LHCN-M2 (cell line): ENCODE measurements at places on chromosomes 11 and 22.

GRCh38 chr11:103532133-103532788, 423.0 kb downstream of the DYNC2H1 start:
- DNase-seq, result peak; percentile 79

DNA sequence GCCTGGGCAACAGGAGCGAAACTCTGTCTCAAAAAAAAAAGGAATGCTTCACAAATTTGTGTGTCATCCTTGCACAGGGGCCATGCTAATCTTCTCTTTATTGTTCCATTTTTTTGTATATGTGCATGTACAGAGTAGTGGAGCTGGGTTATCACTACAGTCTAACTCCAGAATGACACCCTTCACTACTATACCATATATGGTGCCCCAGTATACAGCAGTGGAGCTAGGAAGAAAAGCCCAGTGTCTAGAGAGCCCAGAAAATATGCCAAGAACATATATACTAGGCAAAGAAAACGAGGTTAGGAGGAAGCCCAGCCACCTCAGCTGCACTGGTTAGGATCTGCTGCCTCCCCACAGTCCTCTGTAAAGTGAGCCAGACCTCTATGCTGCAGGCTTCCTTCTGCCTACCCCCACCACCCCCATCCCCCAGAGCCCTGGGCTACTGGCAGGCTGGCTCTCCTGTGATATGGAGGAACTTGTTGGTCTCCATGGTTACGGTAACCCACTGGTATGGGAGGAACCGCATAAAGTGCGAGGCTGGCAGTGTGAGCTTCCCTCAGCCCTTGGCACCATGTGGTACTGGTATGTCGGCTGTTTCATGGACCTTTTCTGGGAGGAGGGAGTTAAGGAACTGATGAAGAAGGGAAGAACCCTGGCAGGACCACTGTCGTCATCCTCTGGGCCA, 34.3 kb downstream of the RCOR2 start:
- DNase-seq, result no peak

- DNase-seq, result no peak
Observed at GRCh38 chr11:122363296-122363695, 247.3 kb upstream of the BLID start.

- no peak for DNase-seq
Observed at GRCh38 chr11:92204731-92205130, 19.9 kb upstream of the FAT3 start.
